Stimulated activated CD4-positive, alpha-beta T cell treated with anti-CD3 and anti-CD28 coated beads, Interleukin-15, amount 100 ng/mL, for 48 hours (primary cell): ENCODE measurements at places on chromosomes 16 and 17.

DNA sequence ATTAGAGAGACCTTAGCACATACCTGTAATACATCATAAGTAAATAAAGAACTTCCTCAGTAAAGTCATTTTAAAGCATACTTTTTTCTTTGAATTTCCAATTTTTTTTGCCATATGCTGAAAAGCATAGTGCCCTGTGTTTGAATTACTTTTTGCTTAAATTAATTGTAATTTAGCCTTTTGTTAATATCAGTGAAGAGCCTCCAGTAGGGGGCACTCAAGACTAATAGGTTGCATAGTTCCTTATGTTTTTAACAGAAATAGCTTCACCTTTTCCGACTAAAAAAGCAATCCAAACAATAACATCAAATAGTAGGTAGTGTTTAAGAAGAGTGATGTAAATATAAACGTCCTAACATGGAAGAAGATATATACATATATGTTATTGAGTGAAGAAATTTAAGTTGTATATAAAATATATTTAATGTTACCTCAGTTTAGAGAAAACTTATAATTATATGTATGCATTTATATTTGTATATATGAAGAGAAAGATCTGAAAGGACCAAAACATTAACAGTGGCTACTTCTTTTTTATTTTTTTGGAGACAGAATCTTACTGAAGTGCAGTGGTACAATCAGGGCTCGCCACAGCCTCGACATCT, 18.6 kb downstream of the RAD51C start:
- DNase-seq: no peak

GRCh38 chr16:22726868-22727267, 87.1 kb upstream of the HS3ST2 start:
- DNase-seq: no peak

DNA sequence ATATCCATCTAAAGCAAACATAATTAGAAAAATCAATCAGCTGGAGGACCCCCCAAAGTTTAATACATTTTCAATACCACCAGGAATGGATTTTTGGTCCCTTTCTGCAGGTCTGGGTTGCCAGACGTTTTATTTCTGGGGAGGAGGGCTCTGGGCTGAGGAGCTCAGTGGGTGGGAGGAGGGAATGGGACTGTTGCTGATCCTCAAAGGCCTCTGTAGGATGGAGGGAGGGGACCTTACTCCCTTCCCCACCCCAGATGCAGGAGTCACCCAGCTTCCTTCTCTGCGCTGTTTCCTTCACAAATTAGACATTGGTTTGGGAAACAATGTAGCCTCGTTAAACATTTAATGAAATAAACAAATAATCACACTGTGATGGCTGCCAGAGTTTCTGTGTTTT, 6.6 kb downstream of the RND2 start:
- no peak for DNase-seq

DNA sequence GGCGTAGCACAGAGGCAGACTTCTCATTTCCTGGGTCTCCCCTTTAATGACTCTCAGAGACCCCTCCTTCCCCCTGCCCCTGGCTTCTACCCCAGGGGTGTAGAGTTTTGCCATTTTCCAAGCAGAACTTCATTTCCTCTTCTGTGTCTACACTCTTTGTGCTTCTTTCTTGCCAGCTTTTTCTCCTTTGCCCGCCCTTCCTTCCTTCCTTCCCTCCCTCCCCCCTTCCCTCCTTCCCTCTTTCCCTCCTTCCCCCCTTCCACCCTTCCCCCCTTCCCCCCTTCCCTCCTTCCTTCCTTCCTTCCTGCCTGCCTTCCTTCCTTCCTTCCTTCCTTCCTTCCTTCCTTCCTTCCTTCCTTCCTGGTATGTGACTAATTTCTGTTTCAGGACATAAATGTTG, 47.0 kb downstream of the MAPT start:
- DNase-seq: no peak

GRCh38 chr16:53232826-53233529, 178.2 kb downstream of the CHD9 start:
- no peak for DNase-seq

DNA sequence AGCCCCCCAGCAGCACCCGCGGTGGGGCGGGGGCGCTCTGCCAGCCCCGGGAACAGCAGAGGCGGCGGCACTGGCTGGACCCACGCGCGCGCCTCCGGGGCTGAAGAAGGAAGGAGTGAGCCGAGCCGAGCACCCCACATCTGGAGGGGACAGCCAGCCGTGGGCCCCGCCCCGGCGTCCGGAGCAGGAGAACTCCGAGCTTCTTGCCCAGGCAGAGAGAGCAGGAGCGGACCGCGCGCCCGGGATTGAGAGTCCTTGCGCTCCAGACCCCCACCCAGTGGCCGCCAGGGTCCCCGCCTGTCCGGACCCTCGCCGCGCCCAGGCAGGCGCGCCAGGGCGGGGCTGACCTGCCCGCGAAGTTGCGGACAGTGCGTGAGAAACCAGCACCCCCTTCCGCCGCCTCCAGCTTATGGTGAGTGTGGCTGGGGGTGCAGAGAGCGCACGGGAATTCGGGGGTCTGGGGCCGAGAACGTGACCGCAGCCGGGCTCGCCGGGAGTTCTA, 921.9 kb upstream of the EEF2KMT start:
- no peak for DNase-seq

DNA sequence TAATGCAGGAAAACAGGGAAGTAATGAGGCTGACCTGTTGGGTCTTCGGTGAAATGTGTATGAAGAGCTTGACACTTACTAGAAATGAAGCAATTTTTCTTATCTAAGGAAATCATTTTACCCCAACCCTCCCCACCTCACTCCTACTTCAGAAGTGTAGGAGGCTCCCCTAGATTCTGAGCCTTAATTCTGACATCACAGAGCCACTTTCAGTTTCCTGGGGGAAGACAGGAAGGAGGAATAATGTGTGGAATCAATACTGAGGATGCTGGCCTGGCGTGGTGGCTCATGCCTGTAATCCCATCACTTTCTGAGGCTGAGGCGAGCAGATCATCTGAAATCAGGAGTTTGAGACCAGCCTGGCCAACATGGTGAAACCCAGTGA, 20.3 kb downstream of the FBRS start:
- DNase-seq: no peak

- no peak for DNase-seq
These were observed 63.0 kb downstream of the GSG1L start for GRCh38 chr16:28000314-28001169.

DNA sequence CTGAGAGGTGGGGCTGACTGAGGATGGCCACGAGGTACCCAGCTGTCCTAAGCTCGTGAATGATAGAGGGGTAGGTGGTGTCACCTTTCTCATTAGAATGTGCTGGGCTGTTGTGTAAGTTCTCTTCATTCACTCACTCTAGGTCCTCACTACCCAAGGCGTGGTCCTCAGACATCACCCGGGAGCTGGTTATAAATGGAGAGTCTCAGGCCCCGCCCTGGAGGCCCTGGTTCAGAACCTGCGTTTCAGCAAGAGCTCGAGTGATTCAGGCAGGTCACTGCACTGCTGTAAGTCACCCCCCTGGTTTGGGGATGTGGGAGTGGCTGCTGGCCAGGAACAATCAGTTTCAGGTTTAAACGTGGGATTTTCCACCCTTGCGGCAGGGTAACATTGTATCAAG, 139.8 kb downstream of the FOXL1 start:
- no peak for DNase-seq

DNA sequence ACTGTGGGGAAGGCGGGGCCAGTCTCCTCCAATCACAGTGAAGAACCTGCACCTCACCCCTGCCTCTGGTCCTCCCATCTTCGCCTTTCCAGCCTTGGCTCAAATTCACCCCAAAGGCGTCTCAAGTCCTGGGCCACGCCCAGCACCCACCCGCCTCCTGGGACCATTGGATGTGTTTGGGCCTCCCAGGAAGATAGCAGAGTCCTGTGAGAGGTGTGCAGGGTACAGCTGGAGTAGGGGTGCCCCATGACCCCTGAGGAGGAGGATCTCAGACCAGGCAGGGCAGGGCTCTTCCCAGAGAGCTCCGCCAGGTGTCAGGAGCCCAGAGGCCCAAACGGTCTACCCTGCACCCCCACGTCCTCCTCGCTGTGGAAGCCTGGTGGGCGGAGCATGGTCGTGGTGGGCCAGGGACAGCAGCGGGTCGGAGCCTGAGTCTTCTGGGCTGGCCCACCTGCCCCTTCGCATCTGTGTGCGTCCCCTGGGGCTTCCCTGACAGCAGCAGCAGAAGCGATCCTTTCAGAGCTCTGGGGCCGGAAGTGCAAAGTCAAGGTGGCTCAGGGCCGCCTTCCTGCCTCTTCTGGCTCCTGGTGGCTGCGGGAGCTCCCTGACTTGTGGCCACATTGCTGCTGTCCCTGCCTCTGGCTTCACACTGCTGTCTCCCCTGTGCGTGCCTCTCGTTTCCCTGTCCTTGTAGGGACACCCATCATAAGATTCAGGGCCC, 34.9 kb upstream of the ZNF469 start:
- no peak for DNase-seq

- DNase-seq: no peak
These were observed 11.9 kb downstream of the MCRIP1 start for GRCh38 chr17:81821147-81821546.

- no peak for DNase-seq
These were observed 10.5 kb upstream of the CYLD start for GRCh38 chr16:50731130-50731988.

DNA sequence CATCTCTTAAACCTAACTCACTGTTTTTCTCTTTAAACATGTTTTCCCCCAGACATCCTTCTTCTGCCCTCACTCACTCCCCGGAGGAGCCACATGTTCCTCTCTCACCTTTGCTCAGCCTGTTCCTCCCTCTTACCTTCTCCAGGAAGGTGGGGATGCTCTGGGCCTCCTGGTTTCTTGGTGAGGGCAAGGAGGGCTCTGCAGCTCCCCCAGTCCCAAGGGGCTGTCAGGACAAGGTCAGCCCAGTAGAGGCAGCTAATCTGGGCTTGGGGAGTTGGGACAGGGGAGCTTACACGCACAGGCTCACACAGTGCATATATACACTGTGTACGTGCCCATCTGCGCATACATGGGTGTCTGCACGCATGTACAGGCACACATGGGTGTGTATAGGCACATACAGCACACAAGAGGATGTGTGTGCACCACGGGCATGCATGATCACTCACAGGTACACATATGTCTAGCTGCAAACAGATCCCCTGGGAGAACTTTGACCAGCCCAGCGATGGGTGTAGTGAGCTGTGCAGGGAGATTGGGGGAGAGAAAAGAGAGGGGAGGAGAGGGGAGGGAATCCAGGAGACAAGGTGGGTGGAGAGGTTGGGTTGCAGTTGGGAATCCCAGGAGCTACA, 28.6 kb upstream of the SPNS3 start:
- DNase-seq: no peak
